Right cardiac atrium (tissue), 5 donors: ENCODE measurements at places on chromosomes 12 and 14. TPM values are rescaled to one million over a fixed set of nuclear protein-coding genes. Genes with fewer than 3 reads are reported as not detected.
A peak's percentile ranks its signal among the peaks of the same experiment; 100 is the strongest.

REM2 gene
- total RNA-seq: not detected

AHNAK2 gene
- total RNA-seq: 3.5 TPM

LUM gene
- 261 TPM for total RNA-seq

GRIP1 gene
- 14.9 TPM for total RNA-seq

INHBE gene
- total RNA-seq: not detected

HOXC9 gene
- total RNA-seq: 0.15 TPM

RERG gene
- 8.0 TPM for total RNA-seq

SNRNP35 gene
- total RNA-seq: 26.4 TPM

- no peak for DNase-seq
Observed at GRCh38 chr14:65357113-65357512, 55.4 kb upstream of the FUT8 start.

- DNase-seq: peak; percentile 92
Observed at GRCh38 chr14:105093431-105094192, 28.4 kb upstream of the GPR132 start.

DNA sequence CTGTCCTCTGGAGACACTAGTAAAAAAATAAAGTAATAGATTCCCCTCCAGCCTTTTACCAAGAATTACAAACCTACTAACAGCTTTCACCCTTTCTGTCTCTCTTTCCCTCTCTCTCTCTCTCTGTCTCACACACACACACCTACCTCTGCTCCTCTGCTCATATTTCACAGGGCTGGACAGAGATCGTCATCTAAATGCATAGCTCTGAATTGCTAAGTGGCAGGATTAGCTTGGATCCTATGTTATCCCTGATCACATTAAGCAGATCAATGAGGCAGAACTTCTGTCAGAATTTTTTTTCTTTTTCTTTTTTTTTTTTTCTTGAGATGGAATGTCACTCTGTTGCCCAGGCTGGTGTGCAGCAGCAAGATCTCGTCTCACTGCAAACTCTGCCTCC, 22.9 kb downstream of the VCPKMT start:
- DNase-seq: no peak

GRCh38 chr12:32989705-32990104, 93.1 kb upstream of the PKP2 start:
- DNase-seq: no peak

- peak; percentile 79 for DNase-seq
Observed at GRCh38 chr12:6828781-6829535, 751 bp downstream of the P3H3 start.

DNA sequence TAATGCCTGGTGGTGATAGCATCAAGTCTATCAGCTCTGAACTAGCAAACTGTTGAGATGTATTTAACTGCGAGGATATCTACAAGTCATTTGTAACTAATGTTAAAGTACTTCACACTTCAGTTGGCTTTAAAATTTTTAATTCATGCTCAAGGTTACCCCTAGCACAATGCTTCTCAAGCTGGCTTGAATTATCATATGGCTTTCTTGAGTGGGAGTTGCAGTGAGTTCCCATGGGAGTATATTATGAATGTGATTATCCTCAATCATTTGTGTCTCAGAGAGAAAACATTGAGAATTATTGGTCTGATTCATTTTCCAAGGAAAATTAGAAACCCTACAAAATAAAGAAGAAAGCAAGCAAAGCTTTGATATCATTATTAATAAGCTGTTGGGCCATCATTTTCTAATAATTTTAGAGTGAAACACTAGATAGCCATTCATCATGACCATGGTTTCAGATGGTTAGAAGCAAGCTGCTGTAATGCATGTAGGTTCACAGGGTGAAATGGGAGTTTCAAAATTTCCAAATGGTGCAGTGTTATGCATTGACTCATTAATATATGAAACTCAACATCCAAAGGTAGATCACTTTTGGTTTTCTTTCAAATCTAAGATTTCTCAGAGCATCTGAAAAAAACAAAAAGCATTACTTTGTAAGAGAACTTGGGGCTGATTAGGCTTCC, 11.8 kb upstream of the KRAS start:
- DNase-seq: no peak

- no peak for DNase-seq
Observed at GRCh38 chr12:92602476-92602875, 100.3 kb upstream of the PLEKHG7 start.

DNA sequence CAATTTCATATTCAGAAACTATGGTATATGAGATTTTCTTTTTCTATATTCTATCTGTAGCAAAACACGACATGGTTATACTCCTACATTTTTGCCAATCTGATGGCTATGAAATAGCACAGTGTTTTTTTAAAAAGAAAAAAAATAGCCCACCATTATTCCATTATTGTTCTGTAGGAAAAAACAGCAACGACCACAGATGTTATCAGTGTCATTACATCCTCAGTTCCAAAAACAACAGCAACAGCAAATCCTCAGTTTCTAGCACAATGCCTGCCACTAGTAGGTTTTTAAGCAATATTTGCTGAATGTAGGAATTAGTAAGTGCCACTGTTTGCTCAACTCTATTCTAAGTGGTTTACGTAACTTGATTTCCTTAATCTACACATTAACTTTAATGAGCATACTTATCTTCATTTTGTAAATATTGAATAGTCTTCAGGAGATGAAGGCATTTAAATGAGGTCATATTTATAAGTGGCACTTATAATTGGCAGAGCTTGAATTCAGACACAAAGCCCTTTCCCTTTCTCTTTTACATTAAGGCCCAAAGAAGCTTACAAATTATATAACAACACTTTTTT, 8.3 kb downstream of the RNASE6 start:
- DNase-seq: no peak

- DNase-seq: no peak
Observed at GRCh38 chr12:34340534-34341361, 318.5 kb downstream of the ALG10 start.

- DNase-seq: no peak
Observed at GRCh38 chr14:65850429-65851135, 438.1 kb downstream of the FUT8 start.

GRCh38 chr12:100980856-100981255, 186.3 kb downstream of the ANO4 start:
- DNase-seq: no peak

- DNase-seq: no peak
Observed at GRCh38 chr14:32083789-32084188, 6.7 kb downstream of the ARHGAP5 start.

DNA sequence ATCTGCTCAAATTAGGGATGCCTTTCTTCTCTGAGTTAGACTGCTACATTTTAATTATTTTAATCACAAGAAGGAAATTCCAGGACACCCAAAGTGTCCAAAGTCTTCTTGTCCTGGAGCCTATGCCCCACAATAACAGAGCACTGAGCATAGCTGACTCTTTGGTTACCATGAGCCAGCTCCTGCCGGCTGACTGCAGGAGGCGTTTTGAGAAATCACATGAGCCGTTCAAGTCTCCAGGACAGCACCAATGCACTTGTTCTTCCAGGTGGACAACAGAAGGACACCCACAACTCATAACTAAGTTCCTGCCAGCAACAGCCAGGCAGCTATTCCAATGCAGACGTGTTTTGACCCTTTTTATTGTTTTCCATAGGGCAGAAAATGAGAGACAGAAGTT, 46.0 kb upstream of the SRSF5 start:
- no peak for DNase-seq
